ENCODE measurements at places on chromosomes 13 and 19. TPM values are rescaled to one million over a fixed set of nuclear protein-coding genes. Genes with fewer than 3 reads are reported as not detected.
A peak's percentile ranks its signal among the peaks of the same experiment; 100 is the strongest.

PSPN gene
- total RNA-seq, result 1.1 TPM

PLIN4 gene
- total RNA-seq, result 3.2 TPM

IL17D gene
- total RNA-seq, result 1.8 TPM

NPHS1 gene
- total RNA-seq, result not detected

MAP2K7 gene
- 38.2 TPM for total RNA-seq

NLRP11 gene
- total RNA-seq, result not detected

SLC25A23 gene
- 45.9 TPM for total RNA-seq

LGALS14 gene
- not detected for total RNA-seq

DNA sequence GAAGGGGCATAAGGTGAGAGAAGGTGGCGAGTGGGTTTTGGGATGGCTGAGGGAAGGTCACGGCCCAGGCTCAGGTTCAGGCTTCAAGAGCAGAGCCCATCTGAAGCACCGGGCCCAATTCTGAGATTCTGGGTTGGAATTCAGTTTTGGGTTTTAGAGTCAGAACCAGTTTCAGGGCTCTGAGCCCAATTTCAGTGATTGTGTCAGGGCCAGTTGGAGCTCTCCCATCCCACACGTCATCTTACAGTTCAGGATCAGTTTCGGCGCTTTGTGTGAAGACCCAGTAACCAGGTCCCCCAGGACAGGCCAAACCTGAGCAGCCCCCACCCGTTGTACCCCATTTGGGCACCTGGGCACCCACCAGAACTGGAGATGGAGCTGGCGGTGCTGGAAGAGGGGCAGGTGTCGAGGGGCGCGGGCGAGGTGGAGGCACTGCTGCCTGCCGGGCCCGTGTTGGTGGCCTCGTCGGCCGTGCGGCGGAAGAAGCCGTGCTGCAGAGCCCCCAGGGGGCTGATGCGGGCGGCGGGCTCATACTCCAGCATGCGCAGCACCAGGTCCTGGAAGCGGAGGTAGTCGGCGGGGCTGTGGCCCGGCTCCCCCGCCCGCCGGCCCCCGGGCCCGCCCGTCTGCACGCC, 7.5 kb downstream of the DYRK1B start:
- H3K4me3 ChIP-seq, result no peak overlapping the region
- peaks cover 50% of the 10 kb centered on the region for H3K36me3 ChIP-seq
- H3K4me1 ChIP-seq, result peaks cover 12% of the 10 kb centered on the region
- DNase-seq, result peak; percentile 85
- no peak overlapping the region for H3K27ac ChIP-seq
- H3K27me3 ChIP-seq, result no peaks in the 10 kb centered on the region

DNA sequence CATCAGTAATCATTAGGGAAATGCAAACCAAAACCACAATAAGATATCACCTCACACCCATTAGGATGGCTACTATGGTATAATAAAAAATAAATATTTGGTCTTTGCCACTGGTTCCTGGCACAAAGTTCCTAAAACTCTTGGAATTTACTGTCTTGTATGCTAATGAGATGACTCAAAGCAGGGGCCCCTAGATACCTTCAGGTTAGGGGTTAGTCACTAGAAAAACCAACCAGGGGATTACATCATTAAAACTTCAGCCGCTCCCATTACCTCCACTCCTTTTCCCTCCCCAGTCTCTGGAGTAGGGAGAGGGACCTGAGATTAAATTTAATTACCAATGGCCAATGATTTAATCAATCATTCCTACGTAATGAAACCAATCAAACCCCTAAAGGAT, 49.6 kb downstream of the THSD1 start:
- H3K4me1 ChIP-seq, result no peaks in the 10 kb centered on the region
- no peak overlapping the region for H3K4me3 ChIP-seq
- H3K27ac ChIP-seq, result no peak overlapping the region
- no peaks in the 10 kb centered on the region for H3K36me3 ChIP-seq

- peaks cover 70% of the 10 kb centered on the region for H3K36me3 ChIP-seq
- peak overlapping the region; percentile 37 for H3K4me3 ChIP-seq
- H3K4me1 ChIP-seq, result peaks cover 90% of the 10 kb centered on the region
- DNase-seq, result no peak
- no peaks in the 10 kb centered on the region for H3K27me3 ChIP-seq
- peak overlapping the region; percentile 95 for H3K27ac ChIP-seq
These were observed 6.2 kb downstream of the BCL3 start for GRCh38 chr19:44754750-44755080.

DNA sequence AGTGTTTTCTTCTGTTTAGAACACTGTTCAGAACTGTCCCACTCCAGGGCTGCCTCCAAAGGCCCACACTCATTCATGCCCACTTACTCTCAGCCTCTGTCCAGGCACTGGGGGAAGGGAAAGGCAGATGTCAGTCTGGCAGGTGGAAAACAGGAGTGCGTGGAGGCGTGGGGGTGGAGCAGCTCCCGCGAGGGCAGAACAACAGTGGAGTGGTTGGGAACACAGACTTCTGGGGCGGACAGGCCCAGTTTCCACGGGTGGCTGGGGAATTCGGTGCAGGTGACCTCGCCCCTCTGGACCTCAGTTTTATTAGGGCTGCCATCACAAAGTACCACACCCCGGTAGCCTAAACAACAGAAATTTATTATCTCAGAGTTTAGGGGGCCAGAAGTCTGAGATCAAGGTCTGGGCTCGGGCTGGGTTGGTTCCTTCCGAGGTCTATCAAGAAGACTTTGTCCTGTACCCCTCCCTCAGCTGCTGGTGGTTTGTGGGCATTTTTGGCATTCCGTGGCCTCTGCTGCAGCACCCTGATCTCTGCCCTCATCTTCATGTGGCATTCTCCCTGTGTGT, 59.7 kb downstream of the SIPA1L3 start:
- H3K4me1 ChIP-seq, result peaks cover 3% of the 10 kb centered on the region
- DNase-seq, result no peak
- no peak overlapping the region for H3K27ac ChIP-seq
- H3K4me3 ChIP-seq, result no peak overlapping the region
- no peaks in the 10 kb centered on the region for H3K36me3 ChIP-seq
- no peaks in the 10 kb centered on the region for H3K27me3 ChIP-seq

- H3K4me3 ChIP-seq, result no peak overlapping the region
- H3K27ac ChIP-seq, result no peak overlapping the region
- no peaks in the 10 kb centered on the region for H3K4me1 ChIP-seq
- DNase-seq, result no peak
These were observed 81.0 kb downstream of the GPR12 start for GRCh38 chr13:26679411-26680122.

DNA sequence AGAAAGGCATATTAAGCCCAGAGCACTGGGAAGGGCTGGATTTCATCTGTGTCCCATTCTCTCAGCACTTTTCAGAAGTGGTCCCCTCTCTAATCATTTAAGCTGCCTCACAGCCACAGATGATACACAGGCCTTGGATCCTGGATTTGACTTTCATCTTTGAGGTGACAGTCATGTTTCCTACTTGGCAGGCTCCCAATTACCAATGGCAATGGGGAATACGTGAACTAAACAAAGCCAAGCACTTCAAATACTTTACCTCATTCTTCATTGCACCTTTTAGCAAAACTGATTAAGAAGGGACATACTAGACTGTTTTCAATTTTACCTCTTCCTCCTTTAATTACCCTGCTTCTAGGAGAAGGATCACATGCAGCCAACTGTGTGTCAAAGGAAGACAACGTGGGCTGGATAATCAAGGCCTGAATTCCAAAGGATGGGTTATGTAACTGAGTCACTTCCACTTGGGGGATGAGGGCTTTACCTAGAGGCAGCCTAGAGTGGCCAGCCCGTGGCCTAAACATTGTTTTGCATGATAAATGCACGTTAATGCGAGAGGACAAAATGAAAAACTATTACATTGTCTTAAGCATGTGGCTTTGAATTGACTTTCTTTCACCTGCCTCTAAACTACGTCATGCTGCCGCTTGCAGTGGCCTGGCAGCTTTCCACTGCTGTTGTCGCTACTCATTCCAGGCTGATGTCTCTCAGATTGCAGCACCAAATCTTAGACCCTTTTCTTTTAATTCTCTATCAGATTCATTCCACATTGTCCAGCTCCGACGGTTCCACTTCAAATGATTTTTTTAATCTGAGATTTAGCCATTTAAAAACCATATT, 95.0 kb downstream of the KCTD12 start:
- H3K36me3 ChIP-seq, result no peaks in the 10 kb centered on the region
- no peaks in the 10 kb centered on the region for H3K27me3 ChIP-seq
- no peak overlapping the region for H3K27ac ChIP-seq
- H3K4me1 ChIP-seq, result no peaks in the 10 kb centered on the region
- no peak overlapping the region for H3K4me3 ChIP-seq

DNA sequence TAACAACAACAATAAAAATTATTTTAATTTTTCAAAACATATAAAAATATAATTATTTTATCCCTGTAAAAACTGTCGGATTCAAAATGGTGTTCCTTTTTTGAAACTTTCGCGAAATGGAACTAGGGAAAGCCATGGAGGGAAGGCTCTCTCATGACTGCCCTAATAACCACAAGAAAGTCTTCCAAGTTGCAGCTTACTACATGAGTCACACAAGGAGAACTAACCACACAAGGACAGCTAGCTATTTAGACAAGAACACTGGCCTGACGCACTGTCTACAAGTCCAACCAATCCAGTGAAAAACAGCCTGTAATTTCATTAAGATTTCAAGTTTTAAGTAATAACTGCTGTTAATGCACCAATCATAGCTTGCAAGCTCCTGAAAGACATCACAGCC, 319.2 kb upstream of the PCDH9 start:
- H3K4me3 ChIP-seq, result no peak overlapping the region
- H3K4me1 ChIP-seq, result no peaks in the 10 kb centered on the region
- DNase-seq, result no peak

DNA sequence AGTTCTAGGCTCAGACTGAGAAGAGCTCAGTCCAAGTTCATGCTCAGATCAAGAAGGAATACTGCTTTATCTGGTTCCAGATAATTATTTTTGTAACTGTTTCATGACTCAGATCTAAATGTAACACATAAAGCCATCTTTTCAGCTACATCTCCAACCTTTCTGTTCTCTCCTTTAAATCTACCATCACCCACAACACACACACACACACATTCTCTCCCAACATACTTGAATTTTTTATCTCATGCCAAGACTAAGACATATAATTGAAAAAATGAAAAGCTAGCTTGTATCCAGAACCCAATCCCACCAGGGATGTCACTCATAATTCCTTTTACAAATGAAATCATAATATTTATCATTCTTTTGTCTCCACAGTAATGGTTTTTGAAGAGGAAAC, 7.6 kb downstream of the KATNAL1 start:
- no peak for DNase-seq
- no peaks in the 10 kb centered on the region for H3K36me3 ChIP-seq
- no peaks in the 10 kb centered on the region for H3K27me3 ChIP-seq
- no peak overlapping the region for H3K27ac ChIP-seq
- no peak overlapping the region for H3K4me3 ChIP-seq
- peaks cover 6% of the 10 kb centered on the region for H3K4me1 ChIP-seq

- peak overlapping the region; percentile 2 for H3K4me3 ChIP-seq
- H3K36me3 ChIP-seq, result no peaks in the 10 kb centered on the region
- peak overlapping the region; percentile 53 for H3K27ac ChIP-seq
These were observed 193.6 kb downstream of the KCNRG start for GRCh38 chr13:50208826-50209335.

- no peak overlapping the region for H3K27ac ChIP-seq
- no peaks in the 10 kb centered on the region for H3K36me3 ChIP-seq
- no peak overlapping the region for H3K4me3 ChIP-seq
- H3K4me1 ChIP-seq, result no peaks in the 10 kb centered on the region
- no peak for DNase-seq
These were observed 58.9 kb upstream of the GJB6 start for GRCh38 chr13:20291037-20291436.

GRCh38 chr13:90302107-90302506, 1045.4 kb upstream of the MIR17HG start:
- H3K36me3 ChIP-seq, result no peaks in the 10 kb centered on the region
- H3K4me1 ChIP-seq, result no peaks in the 10 kb centered on the region
- no peak overlapping the region for H3K4me3 ChIP-seq
- H3K27ac ChIP-seq, result no peak overlapping the region
- no peak for DNase-seq

GRCh38 chr13:73240193-73240592, 181.4 kb downstream of the KLF5 start:
- H3K4me1 ChIP-seq, result no peaks in the 10 kb centered on the region
- H3K4me3 ChIP-seq, result no peak overlapping the region
- no peak for DNase-seq
- no peaks in the 10 kb centered on the region for H3K36me3 ChIP-seq
- no peak overlapping the region for H3K27ac ChIP-seq

GRCh38 chr19:47129579-47129978, 1.1 kb upstream of the SAE1 start:
- H3K36me3 ChIP-seq, result no peaks in the 10 kb centered on the region
- no peaks in the 10 kb centered on the region for H3K27me3 ChIP-seq
- peaks cover 16% of the 10 kb centered on the region for H3K4me1 ChIP-seq
- DNase-seq, result no peak
- no peak overlapping the region for H3K27ac ChIP-seq
- no peak overlapping the region for H3K4me3 ChIP-seq

DNA sequence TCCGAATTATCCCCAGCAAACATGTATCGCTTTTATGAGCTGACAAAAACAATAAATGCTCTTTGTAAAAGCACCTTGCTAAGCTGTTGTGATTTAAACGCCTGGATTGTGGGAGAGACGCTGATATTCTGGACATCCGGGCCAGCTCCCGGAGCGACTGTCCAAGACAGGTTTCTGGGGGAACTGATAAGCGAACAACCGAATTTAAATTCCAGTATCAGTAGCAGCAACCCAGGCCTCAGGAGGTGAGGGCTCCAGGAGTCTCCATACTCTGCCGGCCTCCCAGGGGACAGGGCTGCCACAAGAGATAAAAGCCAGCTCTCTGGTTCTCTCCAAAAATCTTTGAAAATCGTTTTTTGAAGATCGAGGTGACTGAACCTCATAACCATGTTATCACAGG, 50.3 kb upstream of the VSTM2B start:
- no peaks in the 10 kb centered on the region for H3K4me1 ChIP-seq
- no peaks in the 10 kb centered on the region for H3K36me3 ChIP-seq
- no peaks in the 10 kb centered on the region for H3K27me3 ChIP-seq
- no peak for DNase-seq
- no peak overlapping the region for H3K4me3 ChIP-seq

DNA sequence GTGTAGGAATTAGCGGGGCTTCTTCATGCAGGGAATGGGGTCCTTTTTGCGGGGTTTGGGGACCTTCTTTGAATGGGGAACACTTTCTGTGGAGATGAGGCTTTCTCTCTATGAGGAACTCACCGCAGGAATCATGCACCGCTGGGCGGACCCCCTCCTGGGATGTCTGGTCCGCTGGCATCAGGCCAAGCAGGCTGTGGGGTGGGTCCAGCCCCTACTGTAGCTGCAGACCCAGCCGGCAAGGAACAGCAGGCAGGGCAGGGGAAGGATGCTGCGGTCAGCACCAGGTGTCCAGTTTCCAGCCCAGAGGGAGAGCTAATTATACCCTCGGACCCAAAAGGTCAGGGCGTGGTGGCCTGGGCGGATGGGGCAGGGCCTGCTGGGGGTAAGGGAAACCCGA, 1.8 kb downstream of the MYBPC2 start:
- H3K4me1 ChIP-seq, result peaks cover 20% of the 10 kb centered on the region
- H3K27ac ChIP-seq, result no peak overlapping the region
- H3K4me3 ChIP-seq, result no peak overlapping the region
- no peaks in the 10 kb centered on the region for H3K36me3 ChIP-seq
- DNase-seq, result no peak
- H3K27me3 ChIP-seq, result no peaks in the 10 kb centered on the region

Measured in upper lobe of left lung (tissue), 6 donors.